T-helper 2 cell (primary cell): ENCODE measurements at places on chromosomes 7 and 10.

DNA sequence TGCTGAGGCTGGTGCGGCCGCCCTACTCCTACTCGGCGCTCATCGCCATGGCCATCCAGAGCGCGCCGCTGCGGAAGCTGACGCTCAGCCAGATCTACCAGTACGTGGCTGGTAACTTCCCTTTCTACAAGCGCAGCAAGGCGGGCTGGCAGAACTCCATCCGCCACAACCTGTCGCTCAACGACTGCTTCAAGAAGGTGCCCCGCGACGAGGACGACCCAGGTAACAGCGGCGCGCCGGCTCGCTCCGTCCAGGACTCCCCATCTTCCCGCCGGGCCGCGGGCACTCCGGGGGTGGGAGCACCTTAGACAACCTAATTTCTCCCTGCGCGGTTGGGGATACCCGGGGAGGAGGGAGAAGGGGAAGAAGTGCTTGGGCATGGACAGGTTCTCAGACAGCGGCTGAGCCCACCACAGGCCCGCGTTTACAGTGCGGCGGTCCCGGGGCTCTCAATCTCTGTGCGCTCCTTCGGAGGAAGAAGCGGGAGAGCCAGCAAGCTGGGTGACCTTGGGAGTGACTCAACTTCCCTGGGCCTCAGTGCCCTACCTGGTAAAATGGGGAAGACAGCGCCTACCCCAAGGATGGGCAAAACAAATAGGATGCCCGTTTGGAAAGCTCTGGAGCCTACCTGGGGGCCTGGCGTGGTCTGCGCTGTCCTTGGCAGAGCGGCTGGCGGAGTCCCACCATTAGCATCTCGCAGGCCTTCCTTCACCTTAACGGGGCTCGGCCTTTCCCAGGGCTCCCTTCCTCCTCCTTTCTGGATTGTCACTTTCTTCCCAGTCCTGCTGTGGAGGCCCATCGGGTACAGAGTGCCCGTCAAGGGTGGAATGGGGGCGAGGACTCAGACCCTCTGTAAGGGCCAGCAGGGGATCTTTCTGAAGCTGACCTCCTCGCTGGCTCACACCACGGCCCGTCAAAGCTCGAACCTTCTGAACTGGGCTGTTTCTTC is 852 bp downstream of the FOXI2 start:
- DNase-seq, result no peak

DNA sequence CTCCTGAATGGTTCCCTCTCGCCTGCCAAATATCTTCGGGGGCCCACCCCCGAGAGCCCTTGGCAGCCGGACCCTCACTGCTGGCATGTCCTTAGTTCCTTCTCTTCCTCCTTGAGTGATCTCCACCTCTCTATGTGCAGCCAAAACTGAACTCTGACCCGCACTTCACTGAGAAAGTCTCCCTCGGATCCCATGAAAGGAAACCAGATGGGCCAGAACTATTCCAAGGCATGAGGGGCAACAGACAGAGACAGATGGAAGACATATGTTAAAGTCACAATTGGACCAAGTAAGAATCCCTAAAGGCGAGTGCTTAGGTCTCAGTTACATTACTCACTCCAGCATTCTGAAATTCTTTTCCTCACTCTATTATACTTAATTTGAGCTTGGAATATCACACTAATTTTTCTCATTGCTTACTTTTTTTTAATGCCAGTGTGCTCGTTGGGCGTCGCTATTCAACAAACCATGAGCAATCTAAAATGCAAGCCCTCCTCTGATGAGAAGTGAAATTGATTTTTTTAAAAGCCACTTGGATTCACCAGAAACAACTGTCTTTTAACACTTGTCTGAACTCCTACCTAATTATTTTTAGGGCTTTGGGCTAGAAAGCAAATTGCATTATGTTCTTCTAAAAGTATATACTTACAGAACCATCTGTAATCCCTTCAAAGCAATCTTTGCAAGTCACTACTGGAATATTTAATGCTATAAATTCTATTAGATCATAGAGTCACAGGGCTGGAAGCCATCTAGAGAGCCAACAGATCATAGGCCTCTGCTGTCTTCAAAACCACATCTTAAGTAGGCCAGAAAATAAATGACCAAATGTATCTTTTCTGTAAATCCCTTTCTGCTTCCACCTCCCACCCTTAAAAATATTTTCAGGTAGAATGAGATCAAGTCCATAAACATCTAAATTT is 43.3 kb upstream of the EZH2 start:
- DNase-seq, result no peak

GRCh38 chr10:91592266-91592975 is 40.5 kb downstream of the PPP1R3C start:
- no peak for DNase-seq

DNA sequence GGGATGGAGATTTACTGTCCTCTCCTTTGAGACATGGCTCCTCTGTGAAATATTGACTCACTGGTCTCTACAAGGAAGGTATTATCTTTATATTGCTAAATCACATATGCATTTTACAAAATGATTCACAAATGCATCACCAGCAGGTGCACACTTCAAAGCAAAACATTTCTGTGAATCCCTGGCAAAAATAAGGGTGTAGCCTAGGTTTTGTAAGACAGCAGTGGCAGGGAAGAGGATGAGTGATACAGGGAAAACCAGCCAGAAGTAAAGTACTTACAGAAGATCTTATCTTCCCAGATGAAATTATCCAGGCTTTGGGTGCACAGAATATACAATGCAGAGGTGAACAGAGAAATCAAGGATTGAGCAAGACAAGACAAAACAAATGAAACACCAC is 1094.6 kb downstream of the GATA3 start:
- DNase-seq, result no peak

GRCh38 chr7:10779465-10780399 is 193.9 kb upstream of the PHF14 start:
- DNase-seq, result no peak

GRCh38 chr10:35770817-35771355 is 128.8 kb upstream of the FZD8 start:
- DNase-seq, result no peak

GRCh38 chr10:2650328-2650727 is 417.0 kb upstream of the PFKP start:
- DNase-seq, result no peak

GRCh38 chr7:96786261-96786997 is 76.8 kb upstream of the SEM1 start:
- DNase-seq, result no peak
